ENCODE measurements at places on chromosomes 4 and X.

GRCh38 chr4:186074189-186074588 lies 5.2 kb downstream of the TLR3 start:
- no peak for DNase-seq

DNA sequence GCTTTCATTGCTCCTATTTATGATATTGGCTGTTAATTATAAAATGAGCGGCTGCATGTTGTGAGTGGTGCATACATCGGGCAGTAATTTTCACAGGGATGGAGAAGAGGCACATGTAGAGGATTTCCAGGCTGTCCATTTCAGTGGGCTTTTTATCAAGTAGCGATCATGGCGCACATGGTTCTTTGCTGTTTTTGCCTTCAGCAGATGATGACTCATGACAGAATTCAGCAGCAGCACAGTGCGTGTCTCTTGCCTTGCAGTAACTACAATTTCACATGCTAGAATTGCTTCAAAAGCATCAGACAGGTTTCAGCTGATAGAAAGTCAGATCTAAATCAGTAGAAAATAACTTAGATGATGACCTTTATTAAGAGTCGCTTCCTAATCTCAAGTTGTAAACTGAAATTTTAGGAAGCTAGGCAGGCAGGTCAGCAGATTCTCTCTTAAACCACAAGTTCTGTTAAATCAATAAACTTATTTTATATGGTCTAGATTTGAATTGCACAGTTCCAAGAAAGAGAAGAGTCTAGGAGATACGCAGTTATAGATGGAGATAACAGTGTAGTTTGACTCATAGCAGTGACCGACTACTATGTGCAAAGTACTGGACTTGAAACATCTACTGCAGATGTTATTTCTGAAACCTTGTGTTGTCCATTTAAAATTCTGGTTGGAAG lies 35.8 kb downstream of the LRP2BP start:
- DNase-seq, result no peak

DNA sequence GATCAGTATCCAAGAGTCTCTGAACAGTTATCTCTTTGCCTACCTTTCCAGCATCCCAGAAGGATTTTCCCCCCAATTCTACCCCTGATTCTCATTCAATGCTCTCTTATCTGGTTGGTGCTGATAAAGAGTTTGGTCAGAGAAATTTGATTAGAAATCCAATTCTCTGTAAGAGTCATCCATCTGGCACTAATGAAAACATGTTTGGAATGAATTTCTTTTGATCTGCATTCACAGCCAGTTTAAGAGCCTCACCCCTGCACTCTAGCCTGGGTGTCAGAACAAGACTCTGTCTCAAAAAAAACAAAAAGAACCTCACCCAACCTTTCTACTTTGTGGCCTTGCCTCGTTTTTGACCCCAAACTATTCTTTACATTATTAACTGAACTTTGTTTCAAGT lies 122.1 kb downstream of the MANBA start:
- DNase-seq, result no peak

GRCh38 chr4:55386073-55386472 lies 9.7 kb upstream of the TMEM165 start:
- DNase-seq, result no peak

GRCh38 chr4:2767046-2767704 lies 11.0 kb upstream of the TNIP2 start:
- no peak for DNase-seq

Measured in NCI-H1436 (cell line).